ENCODE measurements at places on chromosomes 5 and 9.
A peak's percentile ranks its signal among the peaks of the same experiment; 100 is the strongest.

DNA sequence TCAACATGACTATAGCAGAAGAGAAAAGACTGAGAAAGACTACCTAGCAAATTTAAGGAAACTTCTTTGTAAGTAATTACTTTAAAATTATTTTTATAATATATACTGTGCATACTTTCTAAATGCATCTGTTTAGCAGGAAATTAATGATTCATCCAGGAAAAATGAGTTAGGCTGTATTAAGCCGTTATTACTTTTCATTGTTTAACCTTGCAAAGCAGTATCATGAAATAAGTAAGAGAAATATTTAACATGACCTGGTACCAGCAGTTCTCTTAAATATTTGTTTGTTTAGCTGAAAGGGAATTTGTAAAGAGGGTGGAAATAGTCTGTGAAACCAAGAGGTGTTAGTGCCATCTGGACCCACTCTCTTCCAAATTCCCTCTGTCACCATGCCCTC, 175.0 kb downstream of the GNAQ start:
- no peak for DNase-seq

- no peak for DNase-seq
These were observed 35.5 kb downstream of the SOX30 start for GRCh38 chr5:157616785-157617184.

DNA sequence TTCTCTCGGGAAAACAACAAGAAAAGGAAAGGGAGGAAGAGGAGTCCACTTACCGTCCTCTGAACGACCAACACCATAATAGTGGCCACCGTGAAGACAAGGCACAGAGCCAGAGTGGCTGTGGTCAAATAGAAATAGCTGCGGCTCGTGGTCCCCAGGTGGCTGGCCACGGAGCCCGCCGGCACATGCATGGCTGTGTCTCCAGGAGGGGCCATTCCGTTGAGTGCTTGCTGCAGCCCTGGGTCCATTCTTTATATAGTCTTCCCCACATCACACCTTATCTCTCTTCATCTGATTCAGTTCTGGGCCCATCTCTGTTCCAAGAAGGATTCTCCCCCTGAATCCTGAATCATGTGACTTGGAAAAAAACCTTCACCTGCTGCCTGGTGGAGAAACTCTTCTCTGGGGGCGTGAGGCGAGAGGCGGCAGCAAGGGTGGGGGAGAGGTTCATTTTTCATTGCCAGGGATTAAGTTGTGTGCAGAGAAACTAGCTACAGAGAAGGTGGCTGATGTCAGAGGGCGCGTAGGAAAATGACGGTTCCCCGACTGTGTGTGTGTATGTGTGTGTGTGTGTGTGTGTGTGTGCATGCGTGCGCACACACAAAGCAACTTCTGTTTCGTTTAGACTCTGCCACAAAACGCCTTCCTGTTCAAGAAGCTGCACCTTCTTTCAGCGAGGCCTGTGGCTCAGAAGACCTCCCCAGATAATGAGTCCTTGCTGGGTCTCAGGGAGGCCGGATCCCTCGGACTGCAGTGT, at the start of gene TNFSF8:
TSS of gene TNFSF8 (minus strand) at position 536 of the 757 bp plus-strand sequence. CDS start at position 248, 288 bp downstream.
- DNase-seq: no peak

- DNase-seq: no peak
These were observed 61.6 kb downstream of the PSAT1 start for GRCh38 chr9:78358329-78359051.

GRCh38 chr5:154038261-154038706, 426 bp downstream of the FAM114A2 start:
- peak; percentile 47 for DNase-seq

DNA sequence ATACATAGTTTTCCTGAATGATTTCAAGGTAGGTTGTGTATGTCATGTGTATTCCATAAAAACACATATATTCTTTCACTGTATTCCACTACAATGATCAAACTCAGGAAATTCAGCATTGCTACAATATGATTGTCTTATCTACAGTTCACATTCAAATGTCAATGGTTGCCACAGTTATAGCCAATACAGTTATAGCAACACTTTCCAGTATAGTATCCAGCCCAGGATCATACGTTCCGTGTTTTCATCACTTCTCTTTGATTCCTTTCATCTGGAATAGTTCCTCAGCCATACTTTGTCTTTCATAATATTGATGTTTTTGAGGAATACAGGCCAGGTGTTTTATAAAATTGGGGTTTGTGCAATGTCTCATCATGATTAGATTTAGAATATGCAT, 9.5 kb downstream of the OR2S2 start:
- no peak for DNase-seq

DNA sequence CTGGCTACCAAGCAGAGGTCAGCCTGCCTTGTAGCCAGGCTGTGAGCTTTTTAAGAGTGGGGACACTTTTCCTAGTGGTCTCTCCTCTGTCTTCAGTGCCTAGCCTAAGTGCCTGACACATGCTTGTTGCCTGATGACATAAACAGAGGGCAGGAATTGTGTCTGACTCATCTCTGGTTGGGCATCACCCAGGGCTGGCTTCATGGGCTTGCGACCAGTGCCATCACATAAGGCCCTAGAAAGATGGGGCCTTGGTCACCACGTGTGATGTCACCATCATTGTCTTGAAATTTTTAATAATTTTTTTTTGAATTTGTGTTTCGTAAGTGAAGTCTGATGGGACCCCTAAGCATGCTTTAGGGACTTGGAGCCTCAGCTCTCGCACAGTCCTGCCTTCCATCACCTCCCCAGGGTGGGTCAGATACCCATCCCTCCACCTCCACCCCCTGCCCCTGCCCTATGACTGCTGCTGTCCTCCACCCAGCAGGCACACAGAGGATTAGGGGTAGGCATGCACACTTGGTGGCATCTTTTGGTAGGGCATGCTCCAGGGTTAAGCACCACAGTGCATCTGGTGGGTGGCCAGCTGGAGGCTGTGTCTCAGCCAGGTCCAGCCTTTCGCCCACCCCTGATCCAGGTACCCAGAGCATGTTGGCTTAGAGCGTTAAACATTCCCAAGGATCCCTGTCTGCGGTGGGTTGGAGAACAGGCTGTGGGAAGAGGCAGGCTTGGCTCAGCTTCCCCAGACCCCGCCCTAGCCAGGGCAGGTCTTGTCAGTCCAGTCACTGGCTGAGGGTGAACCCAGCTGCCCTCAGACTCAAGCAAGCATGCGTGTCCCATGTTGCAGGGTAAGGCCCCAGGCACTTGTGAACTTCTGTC, 80.1 kb upstream of the SH3PXD2B start:
- peak; percentile 1 for DNase-seq

- DNase-seq: no peak
These were observed 19.5 kb downstream of the THBS4 start for GRCh38 chr5:80054682-80055081.

- no peak for DNase-seq
These were observed 54.0 kb downstream of the ALG2 start for GRCh38 chr9:99167694-99168093.

DNA sequence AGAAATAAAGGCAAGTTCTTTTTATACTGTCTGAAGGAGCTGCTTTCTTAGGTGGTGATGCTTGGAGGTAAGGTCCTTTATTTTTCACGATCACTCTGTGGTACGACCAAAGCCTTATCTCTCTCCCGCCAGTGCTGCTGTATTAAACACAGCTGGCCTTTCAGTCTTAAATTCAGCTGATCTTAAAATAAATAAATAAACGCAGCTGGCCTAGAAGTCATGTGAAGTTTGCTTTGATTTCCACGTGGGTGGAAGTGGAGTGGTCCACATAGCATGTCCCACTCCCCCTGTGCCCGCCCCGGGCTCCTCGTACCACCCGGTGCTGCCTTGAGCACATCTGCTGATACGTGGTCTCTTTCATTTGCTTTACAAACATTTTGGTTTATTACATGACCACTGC, 260.4 kb downstream of the FANCC start:
- no peak for DNase-seq

DNA sequence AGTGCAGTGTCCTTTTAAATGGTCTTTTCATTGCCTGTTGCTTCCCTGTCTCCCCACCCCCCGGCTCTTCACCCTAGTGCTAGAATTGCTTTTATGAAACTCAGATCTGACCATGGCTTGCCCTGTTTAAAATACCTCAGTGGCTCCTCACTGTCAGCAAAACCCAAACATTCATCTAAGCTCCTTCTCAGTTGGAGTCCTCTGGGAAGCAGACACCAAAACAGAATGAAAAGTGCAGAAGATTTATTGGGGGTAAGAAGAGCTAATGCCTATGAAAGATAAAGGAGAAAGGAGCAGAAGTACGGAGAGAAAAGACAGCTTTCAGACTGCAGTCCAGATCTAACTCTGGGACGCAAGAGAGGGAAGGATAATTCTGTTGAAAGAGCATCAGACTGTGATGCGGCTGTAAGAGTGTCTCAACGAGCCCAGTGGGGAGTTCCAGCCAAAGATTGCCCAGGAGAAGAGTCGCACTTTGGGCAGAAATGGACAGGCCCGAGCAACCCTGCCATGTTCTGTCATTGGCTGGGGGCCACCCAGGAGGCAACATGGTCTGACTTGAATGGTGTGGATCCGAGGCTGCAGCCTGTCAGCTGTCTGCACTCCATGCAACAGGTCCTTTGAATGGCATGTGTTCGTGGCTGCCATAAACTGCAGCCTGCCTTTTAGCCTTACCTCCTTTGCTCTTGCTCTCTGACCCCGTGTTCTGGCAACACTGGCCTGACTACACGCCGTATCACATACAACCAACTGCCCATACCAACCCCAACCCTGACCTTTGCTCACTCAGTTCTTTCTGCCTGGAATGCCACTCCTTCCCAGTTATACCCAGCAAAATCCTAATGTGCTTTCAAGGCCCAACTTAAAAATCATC, 55.9 kb downstream of the IRF1 start:
- no peak for DNase-seq

DNA sequence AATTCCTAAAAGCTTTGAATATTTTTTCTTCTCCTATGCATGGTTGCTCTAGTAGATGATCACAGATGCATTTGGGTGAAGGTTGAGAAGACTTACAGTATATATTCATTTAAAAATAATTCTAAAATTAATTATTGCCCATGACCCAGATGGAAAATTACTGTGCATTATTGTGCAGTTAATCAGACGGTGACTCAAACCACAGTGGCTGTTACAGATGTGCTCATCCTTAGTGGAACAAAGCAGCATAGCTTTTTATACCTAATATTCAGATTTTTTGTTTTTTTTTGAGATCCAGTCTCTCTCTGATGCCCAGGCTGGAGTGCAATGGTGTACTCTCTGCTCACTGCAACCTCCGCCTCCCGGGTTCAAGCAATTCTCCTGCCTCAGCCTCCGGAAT, 10.7 kb downstream of the OR2V1 start:
- DNase-seq: no peak

GRCh38 chr5:5792106-5792505, 369.6 kb downstream of the ICE1 start:
- DNase-seq: no peak

DNA sequence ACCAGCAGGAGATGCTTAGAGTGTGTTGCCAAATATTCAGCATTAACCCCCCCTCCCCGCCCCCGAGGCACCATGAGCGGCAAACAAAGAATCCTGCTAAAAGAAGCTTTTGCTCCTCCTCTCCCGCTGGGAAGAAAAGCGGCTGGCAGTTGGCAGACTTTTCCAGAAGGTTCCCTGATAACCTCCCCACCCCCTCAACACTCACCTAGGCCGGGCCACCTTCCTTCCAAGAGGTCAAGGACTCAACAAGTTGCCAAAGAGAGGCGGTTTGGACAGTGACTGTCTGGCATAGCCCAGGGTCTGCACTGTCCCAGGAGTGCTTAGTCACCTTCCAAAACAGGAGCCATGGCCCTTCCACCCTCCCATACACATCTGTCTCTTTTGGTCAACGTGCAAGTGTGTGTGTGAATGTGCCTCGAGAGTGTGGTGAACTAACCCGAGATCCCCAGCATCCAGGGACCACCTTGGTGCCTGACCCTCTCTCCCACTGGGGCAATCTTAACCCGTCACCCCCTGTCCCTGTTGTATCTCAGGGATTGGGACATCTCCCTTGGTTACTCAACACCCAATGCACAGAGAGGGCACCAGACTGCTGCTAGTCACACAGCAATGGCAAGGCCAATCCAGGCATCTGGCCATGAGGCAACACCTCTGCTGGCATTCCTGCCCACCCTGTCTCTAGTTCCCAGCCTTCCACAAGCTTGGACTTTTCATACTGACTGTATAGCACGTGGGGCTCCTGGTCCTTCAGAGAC, 18.9 kb downstream of the CAMK2A start:
- DNase-seq: no peak

Data from LoVo (cell line).